ENCODE measurements at places on chromosomes 5 and 9. TPM values are rescaled to one million over a fixed set of nuclear protein-coding genes. Genes with fewer than 3 reads are reported as not detected.
A peak's percentile ranks its signal among the peaks of the same experiment; 100 is the strongest.

- DNase-seq: no peak
Measured at GRCh38 chr5:5800801-5801761, 378.6 kb downstream of the ICE1 start.

GRCh38 chr5:40634154-40634553 lies 45.6 kb upstream of the PTGER4 start:
- no peak for DNase-seq

GRCh38 chr5:56108246-56108645 lies 113.5 kb upstream of the IL6ST start:
- DNase-seq: no peak

The SQSTM1 gene
- 83.6 TPM for total RNA-seq

- peak; percentile 91 for DNase-seq
Measured at GRCh38 chr5:40904205-40904993, 4.9 kb upstream of the C7 start.

The TMEM171 gene
- total RNA-seq: 1.7 TPM

The CEP120 gene
- total RNA-seq: 13.9 TPM

The ADAMTSL1 gene
- total RNA-seq: 5.0 TPM

The C9 gene
- total RNA-seq: not detected

DNA sequence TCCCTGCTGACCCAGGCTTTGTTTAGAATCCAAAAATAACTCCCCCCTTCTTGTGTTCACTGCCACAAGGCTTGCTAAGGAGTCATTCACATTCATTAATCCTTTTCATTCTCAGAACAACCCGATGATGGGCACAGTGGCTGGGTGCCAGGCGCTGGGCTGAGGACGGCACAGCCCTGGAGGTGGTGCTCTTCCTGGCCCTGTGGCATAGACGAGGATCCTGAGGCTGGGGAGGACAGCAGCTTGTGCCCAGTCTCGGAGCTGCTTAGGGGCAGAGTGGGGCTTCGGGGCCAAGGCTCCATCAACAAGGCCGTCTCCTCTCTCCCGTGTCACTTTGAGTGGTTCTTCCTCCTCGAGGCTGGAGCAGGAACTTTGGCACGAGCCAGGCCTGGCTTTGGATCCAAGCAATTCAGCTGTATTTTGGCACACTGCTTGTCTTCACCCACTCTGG lies 166.7 kb downstream of the TTLL11 start:
- DNase-seq: no peak

GRCh38 chr5:95070453-95070852 lies 214.4 kb downstream of the MCTP1 start:
- no peak for DNase-seq

The ZDHHC11B gene
- 1.3 TPM for total RNA-seq

- DNase-seq: no peak
Measured at GRCh38 chr9:116162241-116162781, 8.7 kb downstream of the PAPPA start.

- DNase-seq: peak; percentile 82
Measured at GRCh38 chr9:79477955-79478771, 93.6 kb upstream of the TLE4 start.

- no peak for DNase-seq
Measured at GRCh38 chr9:116057371-116057770, 96.2 kb upstream of the PAPPA start.

DNA sequence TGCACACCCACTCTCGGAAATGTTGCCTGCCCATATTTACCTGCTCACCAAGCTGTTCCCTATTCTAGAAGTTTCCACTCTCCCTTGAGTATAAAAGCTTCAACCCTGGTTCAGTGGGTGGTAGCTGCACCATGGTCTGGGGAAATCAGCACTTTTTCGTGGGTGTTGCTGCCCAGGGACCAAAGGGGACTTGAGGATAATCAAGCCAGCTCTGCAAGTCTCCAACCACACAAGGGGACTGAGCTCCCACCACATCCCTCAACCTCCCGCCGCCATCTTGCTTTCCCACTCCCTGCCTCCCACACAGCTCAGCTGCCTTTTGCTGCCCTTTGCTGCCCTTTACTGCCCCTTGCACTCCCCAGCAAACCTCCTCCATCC lies 210.0 kb downstream of the AUH start:
- no peak for DNase-seq

DNA sequence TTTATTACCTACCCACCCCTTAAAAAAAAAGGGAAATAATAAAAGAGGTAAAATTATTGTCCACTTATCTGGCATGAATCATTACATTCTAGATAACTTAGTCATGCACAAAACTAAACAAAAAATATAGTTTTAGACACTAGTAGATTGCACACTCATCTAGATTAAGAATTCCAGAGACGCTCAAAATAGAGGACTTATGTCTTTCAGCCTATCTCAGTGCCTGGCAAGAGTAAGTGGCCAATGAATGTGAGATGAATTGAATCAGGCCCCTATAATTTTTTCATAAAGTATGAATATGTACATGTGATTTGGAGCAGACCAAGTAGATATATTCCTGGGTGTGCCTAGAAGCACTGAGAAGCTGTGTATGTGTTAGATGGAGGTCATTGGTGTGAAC lies 2.0 kb upstream of the RXFP3 start:
- DNase-seq: no peak

DNA sequence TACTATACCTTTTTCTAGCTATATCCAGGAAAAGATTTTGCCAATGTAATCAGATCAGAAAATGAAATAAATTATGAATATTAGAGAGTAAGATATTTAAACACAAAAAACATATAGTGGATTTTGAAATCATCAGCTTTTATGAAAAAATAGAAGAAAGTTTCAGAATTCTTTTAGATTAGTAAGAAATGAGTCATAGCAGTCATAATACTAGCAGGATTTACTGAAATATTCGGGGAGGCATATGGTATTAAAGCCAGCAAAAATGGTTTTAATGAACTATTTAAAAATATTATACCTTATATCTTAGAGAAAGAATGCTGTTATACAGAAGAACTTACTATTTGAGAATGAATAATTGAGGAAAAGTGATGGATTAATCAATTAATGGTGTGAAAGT lies 303.6 kb upstream of the NUDT12 start:
- no peak for DNase-seq

The AFAP1L1 gene
- 4.7 TPM for total RNA-seq
